Choroid plexus epithelial cell (primary cell): ENCODE measurements at places on chromosomes 12 and 14.

GRCh38 chr14:74858022-74858421, 17.9 kb downstream of the PROX2 start:
- DNase-seq, result no peak

DNA sequence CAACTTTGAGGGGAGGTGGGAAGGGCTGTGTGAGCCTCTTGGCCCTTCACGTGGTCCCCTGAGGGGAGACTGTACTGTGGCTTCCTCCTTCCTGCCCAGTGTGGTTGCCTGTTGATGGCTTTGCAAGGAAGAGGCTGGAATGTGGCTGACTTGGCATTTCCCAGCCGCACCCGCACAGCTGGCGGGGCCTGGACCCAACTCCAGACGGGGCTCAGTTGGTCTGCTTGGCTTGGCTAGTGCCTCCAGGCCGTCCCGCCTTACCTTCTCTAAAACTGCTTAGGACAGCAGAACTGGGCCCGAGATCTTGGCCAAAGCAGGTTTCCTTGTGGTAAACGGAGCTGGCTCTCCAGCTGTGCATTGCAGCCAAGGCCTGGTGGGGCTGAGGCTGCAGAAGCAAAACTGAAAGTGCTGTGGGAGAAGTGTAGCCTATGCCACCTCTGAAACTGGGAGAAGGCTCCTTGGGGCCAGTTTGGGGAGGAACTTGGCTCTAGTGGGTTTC, 139.5 kb downstream of the SMOC1 start:
- peak; percentile 90 for DNase-seq

DNA sequence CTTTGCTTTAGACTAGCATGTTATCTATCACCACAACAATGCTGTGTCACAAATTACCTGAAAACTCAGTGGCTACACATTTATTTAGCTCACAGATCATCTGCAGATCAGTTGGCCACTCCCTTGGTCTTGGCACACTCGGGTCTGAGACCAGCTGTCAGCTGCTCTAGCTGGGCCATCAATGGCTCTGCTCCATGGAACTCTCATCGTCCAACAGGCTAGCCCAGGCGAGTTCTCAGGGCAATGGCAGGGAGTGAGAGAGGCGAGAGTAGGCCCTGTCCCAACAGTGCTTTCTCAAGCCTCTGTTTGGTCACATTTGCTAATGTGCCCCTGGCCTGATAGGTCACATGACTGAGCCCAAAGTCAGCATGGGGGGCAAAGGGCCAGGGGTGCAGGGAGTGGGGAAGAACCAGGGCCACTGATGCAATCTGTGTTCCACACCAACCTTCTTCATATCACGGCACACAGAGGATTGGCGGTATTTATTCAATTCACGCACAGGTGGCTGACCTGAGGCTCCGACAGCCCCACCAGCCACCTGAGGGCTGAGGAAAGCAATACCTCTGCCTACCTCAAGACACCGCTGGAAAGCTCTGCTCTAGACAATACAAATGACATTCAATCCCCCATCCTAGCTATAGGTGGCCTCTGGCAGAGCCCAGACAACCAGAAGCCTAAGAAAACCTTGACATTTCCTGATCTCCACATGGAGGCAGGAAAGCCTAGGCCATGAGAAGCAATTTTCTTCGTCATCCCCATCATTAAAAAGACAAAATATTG, 82.5 kb downstream of the NT5DC3 start:
- DNase-seq, result no peak

GRCh38 chr12:125470838-125471783, 405.9 kb downstream of the AACS start:
- no peak for DNase-seq

- DNase-seq, result no peak
Measured at GRCh38 chr14:96380735-96381134, 11.2 kb upstream of the AK7 start.

GRCh38 chr14:68814539-68815297, 21.9 kb upstream of the ZFP36L1 start:
- peak; percentile 73 for DNase-seq

DNA sequence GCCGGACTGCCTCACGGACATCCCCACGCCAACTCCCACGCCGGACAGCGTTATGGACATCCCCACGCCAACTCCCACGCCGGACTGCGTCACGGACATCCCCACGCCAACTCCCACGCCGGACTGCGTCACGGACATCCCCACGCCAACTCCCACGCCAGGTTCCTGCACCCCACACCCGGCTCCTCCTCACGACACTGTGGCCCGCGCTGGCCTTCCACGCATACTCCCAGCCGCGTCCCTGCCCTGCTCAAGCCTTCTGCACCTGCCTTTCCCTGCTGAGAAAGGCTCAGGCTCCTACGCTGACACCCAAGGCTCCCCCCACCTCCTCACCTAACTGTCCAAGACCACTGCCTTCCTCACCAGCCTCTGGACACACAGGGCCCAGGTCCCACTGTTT, 9.7 kb downstream of the CACNA2D4 start:
- DNase-seq, result no peak
